ENCODE measurements at places on chromosomes 1 and 21. TPM values are rescaled to one million over a fixed set of nuclear protein-coding genes. Genes with fewer than 3 reads are reported as not detected.
A peak's percentile ranks its signal among the peaks of the same experiment; 100 is the strongest.

Gene CR1L
- 0.73 TPM for total RNA-seq

Gene TTF2
- 13.2 TPM for total RNA-seq

- DNase-seq: no peak
These were observed 9.0 kb upstream of the RUNX1 start for GRCh38 chr21:35058058-35058457.

- DNase-seq: peak; percentile 76
These were observed 36.7 kb downstream of the CAPN2 start for GRCh38 chr1:223748773-223749733.

- DNase-seq: no peak
These were observed 28.0 kb downstream of the TBX15 start for GRCh38 chr1:118960026-118960561.

GRCh38 chr1:218345673-218346390 lies 696 bp downstream of the TGFB2 start:
- peak; percentile 30 for DNase-seq
